Activated T-helper 1 cell treated with anti-CD3 and anti-CD28 coated beads, Interleukin-2, amount 50 U/mL, for 16 hours (primary cell): ENCODE measurements at places on chromosomes 2 and 18.

- DNase-seq: no peak
Observed at GRCh38 chr18:65257149-65257548, 493.7 kb upstream of the CDH7 start.

DNA sequence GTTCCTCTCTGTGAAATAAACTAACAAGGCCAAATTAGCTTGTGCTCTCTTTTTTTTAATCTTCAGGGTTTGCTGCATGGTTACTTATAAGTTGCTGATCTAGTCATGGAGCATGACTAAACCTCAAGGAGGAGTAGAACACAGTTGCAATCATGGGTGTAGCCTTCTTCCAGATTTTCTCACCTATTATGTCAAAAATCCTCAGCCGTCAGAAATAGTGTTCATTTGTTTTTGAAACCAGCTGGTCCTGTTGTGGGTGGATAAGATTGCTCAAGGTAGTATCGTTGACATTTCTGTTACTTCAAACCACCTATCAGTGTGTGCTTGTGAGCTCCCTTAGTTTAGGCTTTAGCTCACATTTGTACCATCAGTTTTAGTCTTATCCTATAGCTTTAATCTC is 11.2 kb downstream of the RELCH start:
- no peak for DNase-seq

- no peak for DNase-seq
Observed at GRCh38 chr2:193693758-193694157, 1499.0 kb upstream of the TMEFF2 start.

DNA sequence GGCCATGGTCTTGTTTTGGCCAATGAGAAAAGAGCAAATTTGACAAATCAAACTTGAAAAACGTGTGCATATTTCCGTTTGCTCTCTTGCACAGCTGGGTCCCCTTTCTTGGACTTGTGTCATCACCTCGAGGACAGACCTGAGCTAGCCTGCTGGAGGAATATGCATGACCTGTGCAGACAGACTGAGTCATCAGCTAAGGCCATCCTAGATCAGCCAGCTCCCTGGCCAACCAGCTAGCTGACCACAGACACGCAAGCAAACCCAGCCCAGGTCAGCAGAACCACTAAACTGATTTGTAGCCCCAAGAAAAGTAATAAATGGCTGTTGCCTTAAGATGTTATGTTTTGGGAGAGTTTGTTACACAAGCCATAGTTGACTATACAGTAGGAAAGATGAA is 61.3 kb upstream of the PAX3 start:
- DNase-seq: no peak

DNA sequence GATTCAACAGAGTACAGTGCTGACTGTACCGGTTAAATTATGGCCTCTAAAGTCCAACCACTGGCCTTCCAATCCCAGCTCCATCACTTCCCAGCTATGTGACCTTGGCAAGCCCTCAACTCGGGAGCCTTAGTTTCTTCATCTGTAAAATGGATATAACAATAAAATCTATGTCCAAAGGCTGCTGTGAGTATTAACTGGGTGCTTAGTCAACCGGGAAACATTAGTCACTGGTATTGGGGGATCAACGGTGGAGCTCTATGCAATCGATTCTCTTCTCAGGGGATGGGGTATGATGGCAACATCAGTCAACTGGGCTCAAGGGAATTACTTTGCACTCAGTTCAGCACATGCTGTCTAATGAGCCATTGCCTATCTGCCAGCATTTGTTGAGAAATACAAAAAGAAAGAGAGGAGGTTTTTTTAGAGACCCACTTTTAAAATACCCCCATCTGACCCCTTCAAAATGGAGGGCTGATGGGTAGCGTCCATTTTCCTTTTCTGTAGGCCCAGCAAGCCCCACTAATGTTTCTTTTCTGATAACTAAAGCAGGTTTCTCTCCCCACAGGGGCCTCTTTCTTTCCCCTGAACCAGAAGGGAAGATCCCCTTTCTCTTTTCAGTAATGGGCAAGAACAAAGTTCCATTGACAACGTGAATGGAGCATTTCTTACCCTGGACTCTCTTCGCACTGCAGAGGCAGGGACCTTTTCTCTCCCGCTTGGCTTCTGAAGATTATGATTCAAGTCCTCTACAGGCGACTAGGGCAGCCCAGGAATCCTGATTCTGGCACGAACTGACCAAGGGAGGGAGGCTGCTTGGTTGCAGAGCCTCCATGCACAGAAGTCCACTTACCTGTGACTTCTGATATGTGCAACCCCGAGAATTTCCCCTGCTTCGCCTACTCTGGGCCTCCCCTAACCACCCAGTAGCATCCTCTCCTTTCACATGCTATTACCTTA is 8.7 kb upstream of the AGFG1 start:
- no peak for DNase-seq

- DNase-seq: no peak
Observed at GRCh38 chr18:78390348-78390951, 589.2 kb upstream of the SALL3 start.

GRCh38 chr2:234133004-234133403 is 82.5 kb downstream of the SPP2 start:
- DNase-seq: no peak

GRCh38 chr18:46484971-46485370 is 172.0 kb downstream of the LOXHD1 start:
- no peak for DNase-seq
